ENCODE measurements at places on chromosomes 5 and 9.

GRCh38 chr5:147507480-147508126 is 2.3 kb downstream of the DPYSL3 start:
- peak; percentile 81 for DNase-seq

GRCh38 chr9:124697326-124698200 is 73.5 kb downstream of the NR6A1 start:
- peak; percentile 57 for DNase-seq

DNA sequence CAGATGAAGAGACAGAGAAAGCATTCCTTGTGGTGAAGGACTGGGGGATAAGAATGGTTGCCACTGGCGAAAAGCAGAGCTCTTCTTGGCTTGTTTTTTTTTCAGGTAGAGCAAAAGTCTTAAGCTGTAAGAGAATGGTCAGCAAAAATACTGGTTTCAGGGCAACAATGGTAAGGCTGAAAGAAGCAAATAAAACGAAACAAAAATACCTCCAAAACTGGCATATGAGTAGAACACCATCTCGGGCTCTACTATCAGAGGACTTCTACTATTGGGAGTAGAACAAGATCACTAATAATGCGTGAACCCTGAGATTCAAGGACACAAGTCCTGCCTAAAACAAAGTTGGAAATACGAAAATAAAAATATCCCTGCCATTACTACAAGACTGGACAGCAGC is 1823.2 kb upstream of the CDH6 start:
- no peak for DNase-seq

- DNase-seq: no peak
Observed at GRCh38 chr5:2566284-2566683, 185.2 kb downstream of the IRX2 start.

- peak; percentile 32 for DNase-seq
Observed at GRCh38 chr9:115442054-115442453, 324.1 kb upstream of the TNC start.

GRCh38 chr5:16921211-16921610 is 14.9 kb downstream of the MYO10 start:
- DNase-seq: no peak

DNA sequence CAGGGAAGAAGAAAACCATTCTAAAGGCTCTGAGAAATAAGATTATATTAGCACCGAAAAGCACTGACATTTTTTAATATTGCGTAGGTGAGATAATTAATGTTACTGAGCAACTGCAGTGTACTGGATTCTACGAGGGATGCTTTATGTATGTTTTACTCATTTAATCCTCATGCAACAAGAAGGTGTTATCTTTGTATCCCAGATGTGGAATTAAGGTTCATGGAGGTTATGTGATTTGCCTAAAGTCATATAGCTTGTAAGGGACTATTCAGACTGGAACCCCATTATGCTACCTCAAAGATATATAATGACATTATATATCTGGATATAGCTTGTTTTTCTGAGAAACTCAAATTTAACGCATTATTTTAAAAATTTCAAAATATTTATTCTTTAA is 2.5 kb downstream of the FBXO4 start:
- no peak for DNase-seq

- DNase-seq: no peak
Observed at GRCh38 chr5:172356047-172356446, 72.5 kb upstream of the UBTD2 start.

DNA sequence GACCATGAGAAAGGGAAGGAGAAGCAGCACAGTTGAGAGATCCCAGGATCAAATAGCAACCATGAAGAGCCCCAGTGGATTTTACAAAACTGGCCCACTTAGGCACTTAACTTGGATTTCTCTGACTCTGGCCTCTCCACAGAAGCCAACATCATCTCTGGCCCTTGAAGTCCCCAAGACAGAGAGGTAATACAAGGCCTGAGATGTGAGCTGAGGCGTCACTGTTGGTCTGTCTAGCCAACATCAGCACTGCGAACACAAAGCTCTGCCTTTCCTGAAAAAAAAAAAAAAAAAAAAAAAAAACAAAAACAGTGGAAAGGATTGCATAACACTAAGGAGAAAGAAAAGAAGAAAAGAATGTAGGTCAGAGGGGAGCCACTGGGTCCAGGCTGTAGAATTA is 378.3 kb downstream of the BRINP1 start:
- no peak for DNase-seq

- no peak for DNase-seq
Observed at GRCh38 chr5:180823940-180824629, 21.5 kb upstream of the MGAT1 start.

DNA sequence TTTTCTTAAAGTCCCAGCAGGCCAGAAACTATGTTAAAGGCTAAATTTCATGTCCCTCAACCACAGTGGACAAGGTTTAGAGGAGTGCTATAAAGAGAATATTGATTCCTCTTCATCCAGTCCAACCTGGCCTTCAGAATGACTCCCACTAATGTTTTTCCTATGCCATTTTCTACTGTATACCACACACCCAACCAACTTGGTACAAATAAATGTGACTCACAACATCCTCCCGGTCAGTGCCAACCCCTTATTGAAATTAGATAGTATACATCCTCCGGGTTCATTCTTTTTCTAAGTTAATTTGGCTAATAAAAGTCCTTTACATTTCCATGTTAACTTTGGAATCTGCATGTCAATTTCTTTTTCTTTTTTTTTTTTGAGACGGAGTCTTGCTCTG is 215.1 kb downstream of the TSSK1B start:
- no peak for DNase-seq

All from fibroblast of mammary gland (primary cell).